ENCODE measurements at places on chromosomes 4 and X.

GRCh38 chr4:10346023-10346422 lies 111.2 kb downstream of the ZNF518B start:
- no peak for DNase-seq

GRCh38 chr4:95450294-95450693 lies 98.5 kb downstream of the UNC5C start:
- DNase-seq, result no peak

DNA sequence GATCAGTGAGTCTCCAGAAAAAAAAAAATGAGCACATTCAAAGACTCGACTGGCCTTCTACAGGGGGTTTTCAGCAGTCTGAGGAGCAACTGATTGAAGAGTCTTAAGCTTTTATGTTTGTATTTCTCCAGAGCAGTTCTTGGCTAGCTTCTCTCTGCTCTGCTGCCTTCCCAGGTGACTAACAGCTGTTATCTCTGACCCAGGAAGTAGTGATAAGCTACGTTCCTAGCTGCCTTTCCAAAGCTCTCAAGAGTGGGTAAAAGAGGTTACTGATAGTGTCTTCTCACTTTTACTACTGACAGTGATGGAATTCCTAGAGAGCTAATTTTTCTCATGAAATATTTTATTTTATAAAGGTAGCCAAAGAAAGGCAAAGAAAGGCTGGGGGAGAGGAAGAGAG lies 66.6 kb downstream of the ENOX2 start:
- no peak for DNase-seq

DNA sequence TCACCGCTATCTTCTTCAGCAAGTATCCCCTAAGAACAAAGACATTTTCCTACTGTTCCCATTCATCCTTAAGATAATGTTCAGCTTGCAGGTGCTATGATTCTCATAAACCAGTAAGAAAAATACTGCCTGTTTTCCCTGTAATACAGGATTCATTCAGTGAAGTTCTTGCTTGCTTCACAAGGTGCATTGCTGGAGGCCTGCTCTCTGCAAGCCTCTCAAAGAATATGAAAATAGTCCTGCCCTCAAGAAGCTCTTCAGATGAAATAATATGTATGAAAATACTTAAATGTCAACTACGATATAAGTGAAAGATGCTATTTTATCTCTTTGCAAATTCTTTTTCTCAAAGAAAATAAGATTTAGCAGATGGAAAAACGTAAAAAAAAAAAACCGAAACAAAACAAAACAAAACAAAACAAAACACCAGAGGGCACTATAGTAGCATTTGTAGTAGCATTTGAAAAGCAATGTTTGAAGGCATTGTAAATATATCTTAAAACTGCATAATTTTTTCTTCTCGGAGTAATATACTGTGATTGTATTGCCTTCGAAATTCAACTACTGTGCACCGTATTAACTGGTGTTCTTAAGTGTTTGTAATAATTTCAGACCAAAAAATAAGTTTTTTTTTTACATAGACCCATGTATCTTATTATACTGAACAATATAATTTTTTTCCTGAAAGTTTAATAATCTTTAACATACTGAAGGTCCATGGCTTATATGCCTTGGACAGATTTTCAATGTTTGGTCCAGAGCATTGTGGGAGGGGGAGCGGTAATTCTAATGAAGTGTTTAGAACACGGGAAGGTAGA lies 26.0 kb downstream of the ADH4 start:
- no peak for DNase-seq

GRCh38 chr4:53647547-53647946 lies 56.3 kb upstream of the LNX1 start:
- DNase-seq, result no peak

GRCh38 chr4:91448668-91449330 lies 855.0 kb upstream of the GRID2 start:
- no peak for DNase-seq

DNA sequence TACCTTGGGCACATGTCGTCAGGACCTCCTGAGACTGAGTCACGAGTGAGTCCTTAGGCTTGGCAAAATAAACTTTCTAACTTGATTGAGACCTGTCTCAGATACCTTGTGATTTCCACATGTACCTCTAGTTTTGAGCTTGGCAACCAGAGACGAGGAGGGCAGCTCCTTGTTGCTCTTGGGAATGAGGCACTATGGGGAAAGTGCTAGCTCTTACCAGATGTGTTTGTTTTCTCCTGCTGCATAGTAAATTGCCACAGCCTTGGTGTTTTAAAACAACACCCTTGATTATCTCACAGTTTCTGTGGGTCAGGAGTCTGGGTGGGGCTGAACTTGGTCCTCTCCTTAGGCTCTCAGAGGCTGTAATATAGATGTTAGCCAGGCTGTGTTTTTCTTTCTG lies 59.1 kb upstream of the MAML3 start:
- no peak for DNase-seq

GRCh38 chrX:30951003-30951402 lies 61.9 kb upstream of the TAB3 start:
- DNase-seq, result no peak

DNA sequence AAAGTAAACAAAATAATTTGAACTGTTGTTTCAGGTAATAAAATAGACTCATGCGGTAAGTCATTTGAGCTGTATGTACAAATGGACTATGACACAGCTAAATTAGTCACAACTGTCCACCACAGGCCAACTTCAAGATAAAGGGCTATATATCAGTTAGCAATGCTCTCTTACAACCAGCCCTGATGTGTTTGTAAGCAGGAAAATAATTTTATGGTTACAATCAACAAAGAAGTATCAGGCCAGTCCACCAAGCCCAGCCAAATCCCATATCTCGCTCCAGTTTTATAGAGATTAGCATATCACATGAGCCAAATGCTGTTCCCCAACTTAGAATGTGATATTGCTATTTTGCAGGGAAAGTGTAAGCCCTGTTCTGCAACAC lies 511 bp upstream of the DUSP21 start:
- no peak for DNase-seq

DNA sequence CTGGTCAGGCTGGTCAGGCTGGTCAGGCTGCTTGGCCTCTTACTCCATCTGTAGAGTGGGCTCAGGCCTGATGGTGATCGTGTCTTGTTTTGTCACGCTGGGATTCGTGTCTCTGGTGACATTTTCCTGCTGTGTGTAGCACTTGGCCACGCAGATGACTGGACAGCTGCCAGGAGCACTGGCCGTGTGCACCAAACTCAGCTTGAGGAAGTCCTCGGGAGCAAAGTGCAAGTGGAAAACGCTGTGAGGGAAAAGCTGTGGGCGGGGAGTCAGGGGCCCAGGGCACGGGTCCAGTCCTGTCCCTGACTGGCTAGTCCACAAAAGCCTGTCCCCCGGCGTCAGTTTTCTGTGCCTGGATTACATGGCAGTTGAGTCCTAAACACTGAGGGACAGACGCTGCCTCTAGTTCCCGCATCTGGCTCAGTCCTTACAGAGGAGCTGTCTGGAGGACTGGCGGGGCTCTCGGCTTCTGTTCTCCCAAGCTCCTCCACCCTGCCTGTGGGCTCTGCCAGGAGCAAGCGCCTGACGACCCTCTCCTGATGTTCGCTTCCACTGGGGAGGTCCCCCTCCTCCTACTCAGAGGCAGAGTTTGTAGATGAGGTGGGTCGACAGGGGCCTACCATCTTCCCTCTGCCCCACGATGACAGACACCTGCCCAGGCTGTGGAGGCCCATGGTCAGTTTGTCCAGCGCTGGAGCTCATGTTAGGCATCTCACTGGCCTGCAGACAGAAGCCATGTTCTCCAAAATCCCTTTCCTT lies 35.9 kb upstream of the GRPEL1 start:
- DNase-seq, result peak; percentile 28

DNA sequence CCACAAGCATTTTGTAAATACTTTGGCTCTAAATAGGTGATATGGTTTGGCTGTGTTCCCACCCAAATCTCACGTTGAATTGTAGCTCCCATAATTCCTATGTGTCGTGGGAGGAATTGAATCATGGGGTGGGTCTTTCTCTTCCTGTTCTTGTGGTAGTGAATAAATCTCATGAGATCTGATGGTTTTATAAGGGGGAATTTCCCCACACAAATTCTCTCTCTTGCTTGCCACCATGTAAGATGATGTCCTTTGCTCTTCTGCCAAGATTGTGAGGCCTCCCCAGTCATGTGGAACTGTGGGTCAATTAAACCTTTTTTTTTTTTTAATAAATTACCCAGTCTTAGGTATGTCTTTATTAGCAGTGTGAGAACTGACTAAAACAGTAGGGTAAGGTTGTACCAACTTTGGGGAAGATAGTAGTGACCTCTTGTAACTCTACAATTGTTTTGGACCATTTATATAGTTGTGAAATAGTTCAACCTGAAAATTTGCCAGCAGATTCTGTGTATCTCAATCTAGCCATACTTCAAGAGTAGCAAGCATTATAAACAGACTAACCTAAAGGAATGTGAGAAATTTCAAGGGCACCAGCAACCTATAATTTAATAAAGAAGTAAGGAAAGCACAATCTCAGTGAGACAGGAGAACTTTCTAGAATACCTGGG lies 727.8 kb downstream of the GRID2 start:
- DNase-seq, result no peak

GRCh38 chr4:184313702-184314659 lies 96.3 kb upstream of the ENPP6 start:
- no peak for DNase-seq

DNA sequence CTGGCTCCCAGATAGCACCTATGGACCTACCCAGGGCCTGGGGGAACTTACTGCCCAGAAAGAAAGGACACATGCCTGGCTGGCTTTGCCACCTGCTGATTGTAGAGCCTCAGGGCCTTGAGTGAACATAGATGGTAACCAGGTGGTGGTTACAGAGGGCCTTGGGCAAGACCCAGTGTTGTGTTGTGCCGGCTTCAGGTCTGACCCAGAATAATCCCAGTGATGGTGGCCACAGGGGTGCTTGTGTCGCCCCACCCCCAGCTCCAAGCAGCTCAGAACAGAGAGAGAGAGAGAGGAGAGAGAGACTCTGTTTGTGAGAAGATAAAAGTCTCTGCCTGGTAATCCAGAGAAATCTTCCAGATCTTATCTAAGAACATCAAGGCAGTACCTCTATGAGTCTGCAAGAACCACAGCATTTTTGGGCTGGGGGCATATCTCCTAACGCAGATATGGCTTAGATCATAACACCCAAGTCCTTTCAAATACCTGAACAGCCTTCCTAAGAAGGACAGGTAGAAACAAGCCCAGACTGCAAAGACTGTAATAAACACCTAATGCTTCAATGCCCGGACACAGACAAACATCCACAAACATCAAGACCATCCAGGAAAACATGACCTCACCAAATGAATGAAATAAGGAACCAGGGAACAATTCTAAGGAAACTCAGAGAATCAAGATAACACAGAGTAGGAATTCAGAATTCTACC lies 16.3 kb upstream of the RP2 start:
- DNase-seq, result no peak

GRCh38 chr4:111934314-111934713 lies 210.9 kb upstream of the FAM241A start:
- DNase-seq, result no peak

DNA sequence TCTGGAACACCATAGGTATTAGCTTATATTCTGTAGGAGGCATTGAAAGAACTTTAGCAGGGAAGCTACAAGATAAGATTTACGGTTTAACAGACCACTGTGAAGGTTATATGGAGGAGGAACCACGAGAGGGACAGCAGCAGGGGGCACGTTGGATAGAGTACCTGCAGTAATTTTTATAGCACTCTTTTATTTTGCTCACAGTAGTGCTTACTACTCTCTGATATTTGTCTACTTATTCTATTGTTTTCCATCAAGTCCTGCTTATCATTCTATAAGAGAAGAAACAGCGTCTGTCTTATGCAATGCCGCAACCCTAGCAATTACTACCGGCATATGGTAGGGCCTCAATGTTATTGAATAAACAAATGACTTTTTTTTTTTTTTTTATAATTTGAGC lies 122.5 kb downstream of the PCDH7 start:
- no peak for DNase-seq

- no peak for DNase-seq
These were observed 194.4 kb downstream of the QDPR start for GRCh38 chr4:17317526-17317925.

GRCh38 chr4:182531555-182532162 lies 288.5 kb downstream of the TENM3 start:
- no peak for DNase-seq

- DNase-seq, result no peak
These were observed 53.9 kb upstream of the SORBS2 start for GRCh38 chr4:185865901-185866328.

DNA sequence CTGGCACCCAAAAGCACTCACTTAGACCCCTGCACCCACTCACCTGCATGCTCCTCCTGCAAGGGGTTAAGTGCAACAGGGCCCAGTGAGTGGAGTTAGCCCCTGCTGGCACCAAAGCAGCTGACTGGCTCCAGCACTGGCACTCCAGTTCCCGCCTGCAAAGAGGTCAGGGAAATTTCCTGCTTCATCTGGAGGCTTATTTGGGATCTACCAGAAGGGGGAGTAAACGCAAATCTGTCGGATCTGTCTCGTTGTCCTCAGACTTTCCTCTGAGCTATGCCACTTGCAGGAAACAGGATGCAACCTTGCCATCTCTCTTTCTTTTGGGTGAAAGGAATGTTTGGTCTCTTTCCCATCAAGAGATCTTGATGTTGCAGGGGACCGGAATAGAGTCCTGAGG lies 435.6 kb downstream of the PCDH10 start:
- DNase-seq, result no peak

DNA sequence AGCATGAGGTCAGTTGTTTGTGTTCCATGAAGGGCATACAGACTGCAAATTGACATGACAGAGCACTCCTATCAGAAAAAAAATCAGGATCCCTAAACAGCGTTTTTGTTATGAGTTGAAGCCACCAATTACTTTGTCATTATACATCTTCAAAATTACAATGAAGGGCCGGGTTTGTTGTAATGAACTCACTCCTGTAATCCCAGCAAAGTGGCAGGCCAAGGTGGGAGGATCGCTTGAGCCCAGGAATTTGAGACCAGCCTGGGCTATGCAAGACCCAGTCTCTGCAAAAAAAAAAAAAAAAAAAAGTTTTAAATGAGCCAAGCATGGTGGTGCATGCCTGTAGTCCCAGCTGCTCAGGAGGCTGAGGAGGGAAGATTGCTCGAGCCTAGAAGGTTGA lies 3.5 kb upstream of the DCTD start:
- no peak for DNase-seq

DNA sequence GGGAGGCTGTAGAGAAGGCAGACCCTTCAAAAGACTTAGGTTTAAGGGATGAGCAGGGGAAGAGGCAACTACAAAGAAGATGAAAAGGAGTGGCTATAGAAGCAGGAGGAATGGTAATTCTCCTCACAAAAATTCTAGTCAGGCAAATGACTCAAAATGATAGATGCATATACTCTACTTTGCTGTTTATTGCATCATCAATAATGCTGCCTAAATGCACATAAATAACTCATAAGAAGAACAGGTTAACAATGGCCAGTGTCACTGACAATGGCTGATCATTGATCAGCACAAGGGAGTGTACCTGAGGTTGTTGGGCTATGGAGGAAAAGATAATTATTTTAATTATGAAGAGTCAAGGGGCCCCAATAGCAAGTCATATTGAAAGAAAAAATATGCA lies 184.7 kb upstream of the ETNPPL start:
- DNase-seq, result no peak

- no peak for DNase-seq
These were observed 1991.1 kb downstream of the ARAP2 start for GRCh38 chr4:34253239-34253638.

All from stimulated activated CD8-positive, alpha-beta memory T cell treated with anti-CD3 and anti-CD28 coated beads, Interleukin-4, amount 100 ng/mL, for 48 hours (primary cell).